ENCODE measurements at places on chromosomes 16 and 17.

- DNase-seq: no peak
Measured at GRCh38 chr17:7077911-7078546, 2.0 kb downstream of the CLEC10A start.

- peak; percentile 31 for DNase-seq
Measured at GRCh38 chr16:57383276-57384247, 11.3 kb downstream of the CX3CL1 start.

- no peak for DNase-seq
Measured at GRCh38 chr16:89602952-89603590, 10.4 kb upstream of the DPEP1 start.

- peak; percentile 10 for DNase-seq
Measured at GRCh38 chr16:85652431-85653221, 36.1 kb downstream of the GINS2 start.

DNA sequence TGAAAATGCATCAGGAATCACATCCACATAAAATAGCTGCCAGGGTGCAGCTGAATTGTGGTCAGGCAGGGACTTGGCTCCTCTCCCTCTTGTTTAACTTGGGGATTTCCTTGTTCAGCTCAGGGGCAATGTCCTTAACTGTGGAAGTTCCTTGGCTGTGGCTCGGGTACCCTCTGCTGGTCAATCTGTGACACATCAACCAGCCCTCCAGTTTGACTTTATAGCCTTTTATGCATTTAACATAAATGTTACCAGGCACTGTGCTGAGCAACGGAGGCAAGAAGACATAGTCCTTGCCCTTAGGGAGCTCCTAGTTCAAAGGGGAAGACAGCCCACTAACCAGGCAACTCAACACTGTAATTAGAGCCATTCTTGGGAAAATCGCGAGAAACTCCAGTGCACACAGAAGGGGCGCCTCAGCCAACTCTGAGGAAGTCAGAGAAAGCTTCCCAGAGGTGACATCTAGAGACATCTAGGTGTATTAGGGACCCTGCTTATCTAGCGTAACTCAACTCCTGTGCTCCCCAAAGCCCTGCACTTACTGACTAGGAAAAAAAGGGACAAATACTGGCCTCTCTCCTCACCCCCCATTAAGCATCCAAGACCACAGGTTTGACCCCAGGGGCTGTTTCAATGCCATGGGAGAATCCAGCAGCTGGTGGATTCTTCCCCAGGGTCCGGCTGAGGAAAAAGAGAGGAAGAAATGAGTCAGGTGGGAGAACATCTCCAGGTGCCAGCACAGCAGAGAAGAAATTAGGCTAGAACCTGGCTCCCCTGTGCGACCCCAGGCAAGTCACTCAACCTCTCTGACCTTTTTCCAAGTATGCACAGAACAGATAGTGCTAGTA, 17.3 kb upstream of the EEF2K start:
- DNase-seq: peak; percentile 85

DNA sequence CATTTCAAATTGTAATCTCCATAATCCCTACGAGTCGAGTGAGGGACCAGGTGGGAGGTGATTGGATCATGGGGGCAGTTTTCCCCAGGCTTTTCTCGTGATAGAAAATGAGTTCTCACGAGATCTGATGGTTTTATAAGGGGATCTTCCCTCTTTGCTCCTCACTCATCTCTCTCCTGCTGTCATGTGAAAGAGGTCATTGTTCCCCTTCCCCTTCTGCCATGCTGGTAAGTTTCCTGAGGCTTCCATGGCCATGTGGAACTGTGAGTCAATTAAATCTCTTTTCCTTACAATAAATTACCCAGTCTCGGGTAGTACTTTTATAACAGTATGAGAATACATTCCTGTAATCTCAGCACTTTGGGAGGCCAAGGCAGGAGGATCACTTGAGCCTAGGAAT, 76.7 kb upstream of the MARCHF10 start:
- no peak for DNase-seq

DNA sequence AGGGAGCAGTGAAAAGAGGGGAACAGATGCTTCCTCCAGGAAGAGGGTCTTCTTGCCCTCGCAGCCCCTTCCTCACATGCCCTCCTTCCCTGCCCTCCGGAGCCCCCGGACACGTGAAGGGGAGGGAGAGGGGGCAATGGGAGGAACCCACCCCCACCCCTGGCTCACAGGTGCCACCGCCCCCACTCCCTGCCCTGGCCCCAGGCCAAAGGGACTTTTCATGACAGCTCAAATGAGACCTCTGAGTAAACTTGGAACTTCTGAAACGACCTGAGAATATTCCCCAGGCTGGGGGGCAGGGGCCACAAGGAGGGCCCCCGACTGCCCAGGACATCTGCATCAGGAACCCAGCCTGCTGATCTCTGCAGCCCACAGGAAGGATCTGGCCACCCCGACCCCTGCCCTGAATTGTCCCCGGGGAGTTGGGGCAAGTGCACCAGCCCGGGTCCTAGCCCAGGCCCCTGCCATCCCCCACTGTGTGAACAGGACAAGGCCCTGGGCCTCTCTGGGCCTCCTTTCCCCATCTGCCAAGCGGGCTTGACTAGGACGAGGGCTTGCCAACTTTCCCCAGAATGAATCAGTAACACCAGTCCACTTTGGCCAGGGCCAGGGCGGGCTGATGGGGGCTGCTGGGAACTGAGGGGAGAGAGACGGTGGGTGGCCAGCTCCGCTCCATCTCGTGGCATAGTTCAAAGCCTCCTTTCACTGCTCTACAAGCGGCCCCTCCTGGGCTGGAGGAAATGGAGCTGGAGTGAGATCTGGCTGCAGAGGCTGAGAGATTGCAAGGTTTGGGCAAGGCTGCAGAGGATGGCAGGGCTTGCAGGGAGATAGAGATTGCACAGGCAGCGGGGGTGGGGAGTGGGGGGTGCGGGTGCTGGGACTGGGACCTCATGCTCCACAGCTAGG, 3.8 kb downstream of the IL21R start:
- no peak for DNase-seq

DNA sequence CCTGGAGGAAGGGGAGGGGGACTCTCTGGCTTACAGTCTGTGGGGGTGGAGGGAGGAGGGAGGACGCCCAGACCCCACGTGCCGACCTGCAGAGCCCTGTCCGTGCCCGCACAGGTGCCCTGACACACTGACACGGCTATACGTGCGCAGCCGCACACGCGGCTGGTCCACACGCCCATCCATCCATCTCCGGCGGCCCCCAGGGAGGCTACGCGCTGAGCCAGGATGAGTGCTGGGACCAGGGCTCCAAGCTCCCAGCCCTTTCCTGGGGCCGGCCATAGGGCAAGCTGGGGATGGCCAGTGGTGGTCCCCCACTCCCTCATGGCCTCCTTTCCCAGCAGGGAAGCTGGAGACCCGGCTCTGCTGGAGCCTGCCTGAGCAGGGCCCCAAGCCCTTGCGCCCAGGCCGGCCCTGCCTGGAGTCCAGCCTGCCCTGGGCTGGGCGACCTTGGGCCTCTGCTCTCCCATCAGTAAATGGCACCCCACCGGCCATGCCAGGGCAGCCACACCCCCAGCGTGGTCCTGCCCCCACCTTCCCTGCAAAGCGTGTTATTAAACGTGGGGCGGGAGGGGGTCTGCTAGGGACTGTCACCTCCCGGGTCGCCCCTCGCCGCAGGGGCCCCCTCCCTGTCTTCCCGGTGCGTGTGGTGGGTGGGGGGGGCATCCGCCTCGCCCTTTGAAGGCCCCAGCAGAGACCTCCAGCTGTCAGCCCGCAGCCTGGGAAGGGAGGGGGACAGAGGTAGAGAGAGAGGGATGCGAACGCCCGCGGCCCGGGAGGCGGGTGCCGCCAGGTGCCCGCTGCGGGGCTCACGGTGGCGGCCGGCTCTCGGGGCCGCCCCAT, 863 bp downstream of the CASKIN1 start:
- no peak for DNase-seq

DNA sequence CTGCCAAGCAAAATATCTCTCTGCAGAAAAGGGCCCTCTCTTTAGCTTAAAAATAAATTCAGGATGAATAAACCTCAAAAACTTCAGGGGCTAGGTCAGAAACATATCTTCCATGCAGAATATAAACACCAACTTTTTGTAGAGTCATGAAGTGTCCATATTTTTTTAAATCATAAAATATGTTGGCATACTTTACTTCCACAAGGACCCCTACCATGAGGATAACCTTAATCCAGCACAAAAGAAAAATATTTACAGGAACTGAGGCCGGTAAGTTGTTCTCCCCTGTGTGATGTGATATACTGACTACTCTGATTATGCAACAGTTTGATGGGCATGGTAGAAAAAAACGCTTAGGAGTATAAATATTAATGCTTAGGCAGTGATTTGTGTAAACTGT, 264.8 kb upstream of the CDH11 start:
- DNase-seq: no peak

GRCh38 chr17:78716814-78717393, 65.2 kb downstream of the CYTH1 start:
- DNase-seq: peak; percentile 59

Data from PC-3 (cell line).